Activated naive CD4-positive, alpha-beta T cell treated with anti-CD3 and anti-CD28 coated beads, Interleukin-2, amount 10 ng/mL, durations not matched to agents 7 days and 5 days (primary cell): ENCODE measurements at places on chromosomes 5 and 9.

DNA sequence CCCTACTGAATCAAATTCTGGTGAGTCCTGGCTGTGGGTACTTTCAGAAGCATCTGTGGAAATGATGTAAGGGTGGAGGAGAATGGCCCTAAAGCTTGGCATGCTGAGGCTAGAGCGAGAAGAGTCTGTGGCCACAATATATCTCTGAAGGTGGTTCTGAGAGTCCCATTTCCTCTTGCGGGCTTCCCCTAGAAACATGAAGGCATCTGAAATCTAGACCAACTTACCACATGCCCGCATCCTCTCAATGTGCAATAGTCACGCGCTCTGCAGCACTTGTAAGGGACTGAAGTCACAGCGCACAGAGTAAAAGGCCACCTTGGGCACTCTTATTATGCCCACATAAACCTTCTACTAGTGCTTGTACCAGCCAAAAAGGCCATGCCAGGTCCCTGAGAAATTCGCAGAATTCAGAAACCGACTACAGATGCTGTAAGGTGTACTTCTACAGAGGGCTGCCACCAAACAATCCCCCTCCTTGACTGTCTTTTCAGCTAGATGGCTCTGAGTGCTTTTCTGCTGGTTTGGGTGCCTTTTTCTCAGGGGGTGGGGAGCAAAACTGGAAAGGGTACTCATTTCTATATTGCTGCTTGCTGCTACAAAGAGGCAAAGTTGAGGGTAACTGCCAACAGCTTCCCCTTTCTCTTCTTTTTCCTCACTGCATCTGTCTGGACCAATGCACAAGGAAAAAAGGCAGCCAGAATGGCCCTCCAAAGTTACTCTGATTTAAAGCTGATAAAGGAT is 107.3 kb downstream of the ZDHHC21 start:
- DNase-seq, result peak; percentile 57

DNA sequence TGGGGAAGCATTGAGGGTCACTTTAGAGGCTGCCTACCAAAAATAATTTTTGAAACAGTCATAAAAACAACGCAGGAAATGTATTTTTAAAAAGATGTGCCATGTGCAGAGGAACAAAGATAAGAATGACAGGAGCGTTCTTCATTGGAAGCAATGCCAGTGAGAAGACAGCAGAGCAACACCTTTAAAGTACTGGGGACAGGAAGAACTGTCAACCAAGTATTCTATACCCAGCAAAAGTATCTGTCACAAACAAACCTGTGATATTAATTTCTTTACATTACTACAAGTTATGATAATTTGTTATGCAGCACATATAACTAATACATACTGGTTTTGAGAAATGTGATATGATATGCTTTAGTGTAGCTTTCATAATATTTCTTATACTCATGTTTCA is 675.6 kb downstream of the IRX1 start:
- no peak for DNase-seq

DNA sequence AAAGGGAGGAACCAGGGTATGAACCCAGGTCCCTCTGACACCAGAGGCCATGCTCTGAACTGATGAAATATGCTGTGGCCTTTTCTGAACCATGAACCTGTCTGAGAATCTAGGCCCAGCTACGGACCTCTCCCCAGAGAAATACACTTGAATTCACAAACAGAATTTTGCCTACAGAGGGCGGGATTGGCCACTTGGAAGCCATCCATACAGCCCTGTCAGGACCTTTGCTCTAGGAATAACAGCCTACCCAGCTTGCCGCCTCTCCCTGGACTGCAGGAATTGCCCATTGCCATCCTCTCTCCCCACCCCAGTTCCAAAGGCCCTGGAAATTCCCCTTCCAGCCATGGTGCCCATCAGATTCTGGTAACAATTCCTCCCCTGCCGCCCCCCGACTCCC is 26.6 kb downstream of the MORN5 start:
- DNase-seq, result no peak

GRCh38 chr9:5488221-5489008 is 21.9 kb upstream of the PDCD1LG2 start:
- no peak for DNase-seq

DNA sequence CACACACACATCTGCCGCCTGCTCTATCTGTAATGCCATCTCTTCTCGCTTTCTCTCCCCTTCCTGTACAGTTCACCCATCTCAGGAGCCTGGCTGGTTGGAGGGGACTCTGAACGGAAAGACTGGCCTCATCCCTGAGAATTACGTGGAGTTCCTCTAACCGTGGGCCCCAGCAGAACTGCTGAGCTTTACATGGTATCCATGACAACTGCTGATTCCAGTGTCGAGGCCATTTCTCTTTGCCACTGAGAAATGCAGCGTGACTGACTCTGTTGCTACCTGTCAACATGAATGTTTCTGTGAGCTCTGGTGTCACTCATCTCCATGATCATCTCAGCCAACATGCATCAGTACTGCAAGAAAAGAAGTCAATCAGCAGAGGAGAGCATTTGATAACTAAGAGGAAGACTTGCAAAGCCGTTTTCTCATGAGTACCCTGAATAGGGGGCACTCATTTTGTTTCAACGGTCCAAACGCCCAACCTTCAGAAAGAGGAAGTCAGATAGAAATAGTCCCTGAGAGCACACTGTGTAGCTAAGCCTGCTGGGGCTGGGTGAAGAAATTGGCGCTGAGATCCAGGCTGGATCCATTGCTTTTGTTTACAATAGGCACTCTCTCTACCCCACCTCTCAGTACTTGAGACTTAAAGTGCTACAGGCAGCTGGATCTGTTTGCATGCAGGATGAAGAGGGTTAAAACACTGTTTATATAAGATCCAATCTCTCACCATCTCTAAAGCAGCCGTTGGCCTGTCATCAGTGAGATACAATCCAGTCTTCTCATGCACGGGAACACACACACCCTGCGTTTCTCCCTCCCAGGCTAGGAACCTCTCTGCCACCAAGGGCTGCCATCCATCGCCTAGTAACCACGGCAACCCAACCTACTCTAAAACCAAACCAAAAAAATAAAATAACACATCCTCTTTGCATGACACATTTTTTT is 180.9 kb downstream of the NR3C1 start:
- DNase-seq, result peak; percentile 56

DNA sequence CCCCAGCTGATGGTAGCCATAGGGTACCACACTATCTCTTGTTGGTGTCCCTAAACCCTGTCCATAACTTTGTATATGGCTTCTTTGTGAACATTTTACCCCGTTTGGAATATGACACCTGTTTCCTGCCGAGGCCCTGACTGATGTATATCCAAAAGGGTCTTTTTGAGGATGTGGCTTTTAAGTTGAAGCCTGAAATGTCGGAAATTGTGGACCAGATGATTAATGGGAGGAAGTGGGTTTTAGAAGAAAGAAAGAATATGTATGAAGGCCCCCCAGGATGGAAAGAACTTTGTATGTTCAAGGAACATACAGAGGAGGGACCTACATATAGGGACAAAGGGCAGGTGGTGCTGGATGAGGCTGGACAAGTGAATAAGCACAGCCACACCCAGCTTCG is 16.7 kb upstream of the TNFSF8 start:
- no peak for DNase-seq

DNA sequence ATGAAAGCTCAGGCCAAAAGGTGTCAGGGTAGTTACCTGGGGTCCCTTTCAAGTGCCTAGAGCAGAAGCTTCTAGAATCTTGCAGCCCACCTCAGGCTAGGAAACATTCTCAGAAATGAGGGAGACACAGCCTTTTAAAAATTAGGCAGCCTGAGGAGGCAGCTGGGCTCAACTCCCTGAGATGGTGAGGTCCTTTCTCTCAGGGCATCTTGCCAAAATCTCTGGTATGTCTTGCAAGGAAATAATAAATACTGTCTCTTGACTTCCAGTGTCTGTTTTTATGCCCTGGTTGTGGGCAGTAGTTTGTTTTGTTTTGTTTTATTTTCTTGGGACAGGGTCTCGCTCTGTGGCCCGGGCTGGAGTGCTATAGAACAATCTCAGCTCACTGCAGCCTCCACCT is 100.9 kb upstream of the APC start:
- DNase-seq, result no peak

- no peak for DNase-seq
Observed at GRCh38 chr9:33197279-33198152, 30.4 kb upstream of the B4GALT1 start.

DNA sequence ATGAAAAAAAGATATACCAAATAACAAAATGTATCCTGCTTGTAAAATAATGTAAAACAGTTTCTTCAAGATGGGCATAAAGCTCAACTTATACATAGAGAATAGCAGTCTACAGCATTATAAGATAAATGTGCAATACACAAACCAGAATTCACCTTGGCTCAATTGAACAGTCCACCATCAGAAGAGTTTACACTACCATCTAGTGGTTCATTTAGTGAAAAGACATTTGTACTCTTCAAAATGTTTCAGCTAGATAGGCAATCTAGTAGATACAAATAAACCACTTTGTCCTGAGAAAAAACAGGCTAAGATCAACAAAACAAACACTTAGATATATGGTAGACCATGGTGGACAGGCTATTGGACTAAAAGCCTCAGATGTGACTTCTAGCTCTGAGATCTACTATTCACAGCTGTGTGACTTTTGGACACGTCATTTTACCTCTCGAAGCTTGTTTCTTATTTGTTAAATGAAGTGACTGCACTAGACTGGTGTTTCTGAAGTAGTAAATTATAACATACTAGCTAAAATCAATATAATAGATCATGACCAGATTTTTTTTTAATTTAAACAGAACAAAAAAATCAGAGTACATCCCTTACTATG is 22.1 kb upstream of the TPD52L3 start:
- no peak for DNase-seq

DNA sequence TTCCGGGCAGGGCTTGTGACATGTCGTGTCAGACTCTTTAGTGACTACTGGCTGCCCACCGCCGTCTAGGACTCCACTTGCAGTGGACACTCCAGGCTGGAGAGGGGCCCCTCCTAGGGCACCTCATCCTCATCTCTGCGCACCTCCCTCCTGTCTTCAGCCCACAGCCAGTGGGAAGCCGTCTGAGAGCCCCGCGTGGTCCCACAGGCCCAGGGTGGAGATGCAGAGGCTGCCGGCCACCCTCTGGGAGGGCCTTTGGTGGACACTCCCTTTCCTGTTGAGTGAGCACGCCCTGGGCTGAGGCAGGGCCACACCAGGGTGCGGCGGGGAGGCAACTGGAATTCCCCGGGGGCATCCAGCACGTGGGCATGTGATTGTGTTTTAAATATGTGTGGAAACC is 80.5 kb downstream of the IRX2 start:
- DNase-seq, result no peak

- DNase-seq, result no peak
Observed at GRCh38 chr5:18216729-18217128, 582.5 kb downstream of the TAF11L14 start.

GRCh38 chr9:109452761-109453160 is 45.3 kb downstream of the PTPN3 start:
- no peak for DNase-seq

DNA sequence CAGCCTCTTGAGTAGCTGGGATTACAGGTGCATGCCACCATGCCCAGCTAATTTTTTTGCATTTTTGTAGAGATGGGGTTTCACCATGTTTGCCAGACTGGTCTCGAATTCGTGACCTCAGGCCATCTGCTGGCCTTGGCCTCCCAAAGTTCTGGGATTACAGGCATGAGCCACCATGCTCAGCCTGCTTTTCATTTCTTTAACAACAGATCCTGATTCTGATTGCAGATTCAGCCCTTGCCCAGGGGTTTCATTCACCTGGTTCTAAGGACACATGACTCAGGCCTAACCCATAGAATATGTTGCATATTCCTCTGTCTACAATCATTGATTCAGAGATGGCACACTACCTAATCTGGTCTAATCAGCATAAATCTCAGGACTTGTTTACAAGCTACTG is 56.1 kb upstream of the CCDC112 start:
- DNase-seq, result no peak

- DNase-seq, result peak; percentile 38
Observed at GRCh38 chr5:151719228-151720000, 32.7 kb upstream of the SPARC start.

DNA sequence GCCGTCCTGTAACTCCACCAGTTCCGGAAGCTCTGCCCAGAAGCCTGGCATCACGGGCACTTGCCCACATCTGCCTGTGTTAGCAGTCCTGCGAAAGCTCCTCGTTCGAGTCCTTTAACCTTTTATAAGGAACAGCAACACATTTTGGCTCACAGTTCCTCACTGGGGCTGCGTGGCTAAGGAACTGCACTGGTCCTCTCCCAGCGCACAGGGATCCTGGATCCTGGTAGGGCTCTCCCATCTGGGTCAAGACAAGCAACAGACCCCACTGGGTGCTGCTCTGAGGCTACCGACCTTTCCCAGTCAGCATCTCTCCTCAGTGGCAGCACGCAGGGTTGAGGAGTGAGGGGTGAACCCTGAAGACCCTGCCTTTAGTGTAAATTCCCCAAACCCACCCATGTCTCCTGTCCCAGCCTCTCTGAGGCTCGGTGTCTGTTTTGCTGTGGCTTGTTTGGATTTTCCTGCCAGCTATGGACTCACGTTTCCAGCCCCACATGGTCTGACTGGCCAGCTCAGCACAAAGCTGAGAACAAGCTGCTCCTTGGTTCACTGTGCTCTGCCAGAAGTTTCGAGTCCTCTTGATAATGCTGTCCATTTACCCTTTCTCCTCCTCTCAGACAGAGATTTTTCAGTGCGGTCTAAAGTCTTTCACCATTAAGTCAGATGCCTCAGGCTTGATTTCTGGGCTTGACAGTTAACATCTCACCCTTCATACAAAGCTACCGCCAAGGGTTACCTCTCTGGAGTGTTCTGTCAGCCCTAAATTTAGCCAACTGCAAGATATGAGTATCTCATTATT is 80.0 kb downstream of the AK8 start:
- DNase-seq, result no peak

DNA sequence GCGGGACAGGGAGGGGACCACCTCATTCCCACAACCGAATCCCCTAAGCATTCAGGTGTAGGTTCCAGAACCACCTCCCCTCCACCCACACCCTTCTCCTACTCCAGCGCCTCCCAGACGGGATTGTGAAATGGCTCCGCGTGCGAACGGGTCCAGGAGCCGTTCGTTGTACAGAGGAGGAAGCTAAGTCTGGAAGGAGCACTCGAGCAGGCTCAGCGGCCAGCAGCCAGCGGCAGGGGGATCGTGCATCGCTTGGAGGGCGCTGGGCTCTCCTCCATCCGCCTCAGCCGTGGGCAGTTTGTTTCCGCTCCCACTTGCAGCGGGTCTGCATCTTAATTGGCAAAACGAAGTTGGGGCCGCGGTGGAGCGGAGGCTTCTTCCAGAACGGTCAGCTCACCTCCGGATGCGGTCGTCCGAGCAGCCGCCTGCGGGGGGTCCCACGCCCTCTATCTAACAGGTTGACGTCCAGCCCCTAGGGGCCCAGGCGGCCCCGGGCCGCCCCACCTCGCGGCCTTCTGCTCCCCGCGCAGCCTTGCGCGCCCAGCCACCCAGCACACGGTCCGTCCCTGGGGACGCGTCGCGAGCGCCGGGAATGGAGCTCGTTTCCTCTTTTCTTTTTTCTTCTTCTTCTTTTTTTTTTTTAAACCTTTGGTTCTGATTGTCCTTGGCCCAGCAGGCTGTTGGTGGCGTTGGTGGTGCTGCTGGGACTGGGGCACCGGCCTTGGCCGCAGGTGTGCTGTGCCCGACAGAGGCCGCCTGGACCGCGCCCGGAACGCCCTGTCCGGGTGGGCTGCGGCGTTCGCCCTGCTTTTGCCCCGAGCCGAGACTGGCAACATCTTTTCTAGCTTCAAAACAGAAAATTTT is 3.9 kb upstream of the BARX1 start:
- no peak for DNase-seq
